ENCODE measurements at places on chromosomes 13 and 19. TPM values are rescaled to one million over a fixed set of nuclear protein-coding genes. Genes with fewer than 3 reads are reported as not detected.

GRCh38 chr19:35713904-35714495 lies 3.8 kb upstream of the KMT2B start:
- no peak for DNase-seq

DNA sequence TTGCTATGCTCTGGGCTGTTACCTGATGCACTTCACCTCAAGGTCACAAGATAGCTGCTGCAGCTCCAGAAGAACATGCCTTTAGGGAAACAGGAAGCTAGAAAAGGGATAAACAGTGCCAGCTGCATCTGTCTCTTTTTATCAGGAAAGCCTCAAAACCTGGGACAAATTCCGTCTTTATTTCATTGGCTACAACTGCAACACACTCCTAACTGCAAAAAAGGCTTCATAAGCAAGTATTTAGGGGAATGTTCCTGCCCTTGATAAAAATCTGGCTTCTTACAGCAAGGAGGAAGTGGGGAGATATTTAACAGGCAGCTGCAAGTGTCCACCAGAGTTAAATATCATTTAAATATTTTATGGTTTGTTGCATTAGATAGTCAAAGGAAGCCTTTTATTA lies 34.2 kb upstream of the SERTM1 start:
- DNase-seq, result no peak

DNA sequence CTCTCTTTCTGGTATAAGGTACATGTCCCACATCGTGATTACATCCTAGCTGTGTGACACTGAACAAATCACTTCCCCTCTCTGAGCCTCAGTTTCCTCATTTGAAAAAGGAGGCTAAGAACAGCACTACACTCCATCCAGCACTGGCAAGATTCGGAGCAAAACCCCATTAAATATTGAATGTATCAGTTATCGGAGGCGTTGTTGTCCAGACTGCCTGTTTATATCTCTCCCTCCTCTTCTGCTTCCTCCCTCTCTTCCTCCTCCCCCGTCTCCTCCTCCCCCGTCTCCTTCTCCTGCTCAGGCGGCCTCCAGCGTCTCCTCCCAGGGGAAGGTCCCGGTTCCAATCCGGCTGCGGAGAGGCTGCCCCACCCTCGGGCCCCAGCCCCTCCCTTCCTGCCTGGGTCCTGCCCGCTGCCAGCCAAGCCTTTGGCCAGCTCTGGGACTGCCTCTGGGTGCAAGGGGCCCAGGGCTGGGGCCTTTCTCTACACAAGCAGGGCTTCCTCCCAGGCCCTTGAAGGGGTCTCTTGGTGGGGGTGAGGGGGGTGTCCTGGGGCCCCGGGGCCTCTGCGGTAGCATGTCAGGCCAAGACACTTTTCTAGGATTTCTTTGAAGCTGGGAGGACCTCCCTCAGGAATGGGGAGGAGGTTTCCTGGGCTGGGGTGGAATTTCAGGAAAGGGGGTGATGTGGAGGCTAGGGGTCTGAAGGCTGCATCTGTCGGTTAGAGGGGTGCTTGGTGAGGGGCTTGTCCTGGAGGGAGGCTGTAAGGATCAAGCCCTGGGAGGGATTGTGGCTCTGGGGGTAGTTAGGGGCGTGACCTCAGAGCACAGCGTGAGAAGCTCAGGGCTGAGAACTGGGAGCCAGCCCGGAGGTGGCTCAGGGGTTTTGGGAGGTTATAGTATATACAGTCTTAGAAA lies 1.9 kb downstream of the RRAS start:
- no peak for DNase-seq

- no peak for DNase-seq
These were observed 13.3 kb downstream of the MKNK2 start for GRCh38 chr19:2037651-2038255.

- DNase-seq, result no peak
These were observed 1.3 kb downstream of the TFDP1 start for GRCh38 chr13:113585896-113586295.

GRCh38 chr19:42272989-42273406 lies 3.9 kb downstream of the CIC start:
- no peak for DNase-seq

- no peak for DNase-seq
These were observed 200.3 kb downstream of the KCTD12 start for GRCh38 chr13:76685938-76686337.

DNA sequence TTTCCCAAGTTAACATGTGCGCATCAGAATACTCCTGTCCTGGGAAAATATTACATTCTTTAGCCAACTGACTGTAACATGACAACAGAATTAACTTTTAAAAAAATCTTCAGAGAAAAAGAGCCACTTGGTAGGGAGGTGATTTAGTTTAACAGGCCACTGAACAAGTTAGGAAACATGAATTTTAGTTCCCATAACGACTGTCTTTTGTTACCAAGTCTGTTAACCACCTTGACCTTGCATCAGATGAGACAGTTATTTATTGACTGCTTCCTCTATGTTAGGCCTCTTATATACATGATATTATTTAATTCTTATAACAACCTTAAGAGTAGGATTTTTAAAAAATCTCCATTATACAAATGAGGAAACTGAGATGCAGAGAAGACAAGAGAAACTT lies 268.6 kb downstream of the NDFIP2 start:
- no peak for DNase-seq

DNA sequence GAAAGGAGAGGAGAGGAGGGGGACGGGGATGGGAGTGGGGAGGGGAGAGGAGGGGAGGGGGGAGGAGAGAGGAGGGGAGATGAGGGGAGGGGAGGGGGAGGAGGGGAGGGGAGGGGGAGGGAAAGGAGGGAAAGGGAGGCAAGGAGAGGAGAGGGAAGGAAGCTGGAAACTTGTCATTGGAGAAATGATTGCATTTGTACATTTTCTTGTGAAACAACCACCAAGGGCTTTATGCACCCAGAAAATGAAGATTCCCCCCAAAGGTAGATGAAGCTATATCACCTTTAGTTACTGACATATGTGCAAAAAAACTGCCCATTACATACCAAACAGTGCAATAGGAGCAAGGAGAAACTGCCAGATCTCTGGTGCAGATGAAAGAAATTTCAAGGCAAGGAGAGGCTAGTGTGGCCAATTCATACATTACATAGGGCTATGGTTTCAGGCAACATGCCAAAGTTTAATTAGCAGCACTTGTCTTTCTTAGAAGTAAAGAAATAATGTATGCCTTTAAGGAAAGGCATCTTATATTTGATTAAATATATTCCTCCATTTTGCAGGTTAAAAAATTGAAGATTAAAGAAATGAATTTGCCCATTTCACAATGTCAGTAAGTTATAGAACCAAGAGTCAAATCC lies 49.5 kb upstream of the STK24 start:
- DNase-seq, result no peak

The ADM5 gene
- polyA plus RNA-seq, result 1.6 TPM

The ONECUT3 gene
- 0.07 TPM for polyA plus RNA-seq

GRCh38 chr13:99085139-99085807 lies 107.4 kb upstream of the DOCK9 start:
- DNase-seq, result no peak

- DNase-seq, result no peak
These were observed 74.2 kb downstream of the TUBGCP3 start for GRCh38 chr13:112513761-112514160.

DNA sequence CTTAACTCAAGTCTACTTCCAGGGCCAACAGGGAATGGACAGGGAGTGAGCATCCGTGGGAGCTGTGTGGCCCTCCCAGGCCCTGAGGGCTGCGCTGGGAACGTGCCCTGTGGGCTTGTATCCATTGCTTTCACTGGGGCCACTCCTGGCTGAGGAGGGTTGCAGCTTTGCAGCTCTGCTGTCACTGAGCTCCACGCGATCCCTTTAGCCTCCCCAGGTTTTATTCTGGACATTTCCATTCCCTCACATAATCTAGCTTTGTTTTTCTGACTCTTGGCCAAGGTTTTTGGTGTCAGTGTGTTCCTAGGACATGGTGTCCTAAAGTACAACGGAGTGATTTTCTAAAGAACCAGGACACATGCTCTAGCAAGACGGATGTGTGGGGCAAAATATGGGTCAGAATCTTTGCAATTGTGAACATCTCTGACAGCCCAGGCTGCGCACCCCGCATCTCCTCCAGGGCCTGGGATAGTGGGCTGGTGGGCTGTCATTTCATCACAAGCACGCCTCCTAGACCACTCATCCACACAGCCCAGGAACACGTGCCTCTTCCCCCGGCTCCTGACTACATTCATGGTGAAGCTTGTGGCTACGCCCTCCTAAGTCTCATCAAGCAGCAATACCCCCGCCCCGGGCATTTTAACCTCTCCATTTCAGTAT lies 28.0 kb downstream of the GGACT start:
- no peak for DNase-seq

GRCh38 chr13:66506979-66507378 lies 723.2 kb downstream of the PCDH9 start:
- no peak for DNase-seq

GRCh38 chr19:1171755-1172352 lies 2.2 kb downstream of the SBNO2 start:
- DNase-seq, result peak; percentile 73

- no peak for DNase-seq
These were observed 4.7 kb downstream of the VRK3 start for GRCh38 chr19:50020481-50020880.

- no peak for DNase-seq
These were observed 929 bp upstream of the TNFSF13B start for GRCh38 chr13:108268466-108269112.

DNA sequence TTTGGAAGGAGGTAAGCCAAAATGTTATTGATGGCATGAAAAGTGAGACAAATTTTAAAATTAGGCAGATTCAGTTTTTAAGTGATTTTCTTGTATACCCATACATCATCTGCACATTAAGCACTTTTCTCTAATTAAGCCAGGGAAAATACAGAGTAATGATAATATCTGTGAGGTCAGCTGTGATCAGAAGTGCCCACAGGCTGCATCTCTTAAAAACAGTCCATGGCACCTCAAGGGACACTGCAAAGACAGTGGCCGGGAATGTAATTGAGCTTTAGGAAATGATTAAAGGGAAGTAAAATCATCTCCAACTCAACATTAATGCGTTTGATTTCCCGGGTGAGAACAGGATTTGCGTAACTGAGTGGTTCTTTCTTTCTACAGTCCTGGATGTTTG lies 2.0 kb downstream of the COL4A1 start:
- DNase-seq, result no peak

The MYH14 gene
- polyA plus RNA-seq, result 48.2 TPM

The COL4A1 gene
- polyA plus RNA-seq, result 507 TPM

- DNase-seq, result no peak
These were observed 595.5 kb downstream of the LMO7 start for GRCh38 chr13:76231522-76232167.

GRCh38 chr13:111319998-111320911 lies at the start of gene TEX29:
TEX29 (plus strand) TSS chr13:111320642; CDS start chr13:111320891, 249 bp downstream.
- no peak for DNase-seq

The SYNGR4 gene
- polyA plus RNA-seq, result 0.14 TPM

- no peak for DNase-seq
These were observed 40.6 kb downstream of the DPF1 start for GRCh38 chr19:38183251-38183897.

DNA sequence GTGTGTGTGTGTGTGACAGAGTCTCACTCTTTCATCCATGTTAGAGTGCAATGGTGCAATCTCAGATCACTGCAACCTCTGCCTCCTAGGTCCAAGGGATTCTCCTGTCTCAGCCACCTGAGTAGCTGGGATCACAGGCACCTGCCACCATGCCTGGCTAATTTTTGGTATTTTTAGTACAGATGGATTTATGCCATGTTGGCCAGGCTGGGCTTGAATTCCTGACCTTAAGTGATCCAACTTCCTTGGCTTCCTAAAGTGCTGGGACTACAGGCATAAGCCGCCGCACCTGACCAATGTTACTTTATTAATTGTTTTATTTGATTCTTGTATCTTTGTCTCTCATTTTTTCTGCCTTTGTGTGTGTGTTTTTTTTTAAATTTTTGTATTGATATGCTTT lies 89.6 kb downstream of the ZNF486 start:
- DNase-seq, result no peak

The GPC5 gene
- 9.8 TPM for polyA plus RNA-seq

- no peak for DNase-seq
These were observed 8.7 kb downstream of the ATP12A start for GRCh38 chr13:24688950-24689349.

DNA sequence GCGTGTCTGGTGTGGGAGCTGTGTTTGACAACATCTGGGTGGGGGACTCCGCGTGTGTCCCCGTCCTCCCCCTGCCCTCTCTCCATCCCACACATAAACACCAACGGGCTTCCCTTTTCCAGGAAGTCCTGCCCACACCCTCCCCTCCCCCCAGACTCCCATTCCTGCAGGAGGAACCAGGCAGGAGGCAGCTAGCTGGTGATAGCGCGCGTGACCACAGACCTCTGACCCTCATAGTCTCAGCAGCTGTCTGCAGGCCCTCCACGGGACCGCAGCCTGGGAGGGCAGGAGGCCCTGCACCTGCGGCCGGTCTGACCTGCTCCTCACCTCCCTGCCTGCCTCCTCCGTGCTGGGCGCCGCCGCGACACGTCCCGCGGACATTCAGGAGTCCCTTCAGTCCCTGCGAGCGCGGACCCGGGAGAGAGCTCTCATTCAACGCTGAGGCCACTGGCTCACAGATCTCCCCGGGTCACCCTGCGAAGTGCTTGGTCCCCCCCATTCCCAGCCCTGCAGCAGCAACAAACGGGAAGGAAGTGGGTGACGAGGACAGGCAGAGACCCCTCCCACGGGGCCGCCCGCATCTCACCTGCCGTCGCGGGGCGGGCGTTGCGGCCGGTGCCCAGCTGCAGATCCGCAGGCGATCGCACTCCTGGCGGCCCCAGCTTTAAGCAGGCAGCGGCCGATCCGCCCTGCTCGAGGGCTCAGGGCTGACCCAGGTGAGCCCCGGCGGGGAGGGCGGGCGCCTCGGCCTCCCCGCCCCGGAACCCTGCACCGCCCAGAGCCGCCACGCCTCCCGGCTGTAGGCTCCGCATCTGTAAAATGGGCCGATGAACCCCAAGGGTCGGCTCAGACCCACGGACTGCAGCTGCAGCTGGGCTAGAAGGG lies 1.1 kb upstream of the ACP5 start:
- no peak for DNase-seq

DNA sequence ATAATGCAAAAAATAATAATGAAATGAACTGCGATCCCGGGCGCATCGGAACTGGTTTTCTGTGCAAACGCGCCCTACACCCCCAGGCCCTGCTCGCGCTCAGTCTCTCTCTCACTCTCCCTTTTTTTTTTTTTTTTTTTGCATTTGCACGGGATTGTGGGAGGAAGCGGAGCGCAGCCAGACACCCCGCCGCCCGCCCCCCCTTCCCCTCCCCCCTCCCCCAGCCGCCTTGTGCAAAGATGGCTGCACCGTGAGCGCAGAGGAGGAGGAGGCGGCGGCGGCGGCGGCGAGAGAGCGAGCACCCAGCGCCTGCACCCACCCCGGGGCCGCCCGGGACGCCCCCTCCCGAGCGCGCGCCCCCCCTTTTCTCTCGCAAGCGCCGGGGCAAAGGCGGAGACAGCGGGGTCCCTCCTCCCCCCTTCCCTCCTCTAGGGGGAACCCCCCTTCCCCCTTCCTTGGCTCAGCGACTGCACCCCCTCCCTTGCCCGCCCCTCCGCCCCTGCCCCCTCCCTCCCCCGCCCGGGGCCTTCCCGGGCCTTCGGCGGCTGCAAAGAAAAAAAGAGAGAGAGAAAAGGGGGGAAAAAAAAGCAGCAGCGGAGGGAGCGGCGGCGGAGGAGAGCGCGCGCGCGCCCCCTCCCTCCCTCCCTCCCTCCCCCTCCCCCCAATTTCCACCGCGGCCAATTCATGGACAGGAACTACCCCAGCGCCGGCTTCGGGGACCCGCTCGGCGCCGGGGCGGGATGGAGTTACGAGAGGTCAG lies at the start of gene PRR12:
TSS of gene PRR12 (plus strand) at position 212 of the 760 bp plus-strand sequence. CDS start at position 685, 473 bp downstream.
- DNase-seq, result peak; percentile 66

The CGB2 gene
- polyA plus RNA-seq, result not detected

GRCh38 chr19:13865571-13866462 lies 11.1 kb upstream of the NANOS3 start:
- no peak for DNase-seq

- DNase-seq, result peak; percentile 46
These were observed 25.2 kb upstream of the ZNF845 start for GRCh38 chr19:53308339-53308811.

All from left lung (tissue), 14 donors.